ENCODE measurements at places on chromosomes 2 and 18.

DNA sequence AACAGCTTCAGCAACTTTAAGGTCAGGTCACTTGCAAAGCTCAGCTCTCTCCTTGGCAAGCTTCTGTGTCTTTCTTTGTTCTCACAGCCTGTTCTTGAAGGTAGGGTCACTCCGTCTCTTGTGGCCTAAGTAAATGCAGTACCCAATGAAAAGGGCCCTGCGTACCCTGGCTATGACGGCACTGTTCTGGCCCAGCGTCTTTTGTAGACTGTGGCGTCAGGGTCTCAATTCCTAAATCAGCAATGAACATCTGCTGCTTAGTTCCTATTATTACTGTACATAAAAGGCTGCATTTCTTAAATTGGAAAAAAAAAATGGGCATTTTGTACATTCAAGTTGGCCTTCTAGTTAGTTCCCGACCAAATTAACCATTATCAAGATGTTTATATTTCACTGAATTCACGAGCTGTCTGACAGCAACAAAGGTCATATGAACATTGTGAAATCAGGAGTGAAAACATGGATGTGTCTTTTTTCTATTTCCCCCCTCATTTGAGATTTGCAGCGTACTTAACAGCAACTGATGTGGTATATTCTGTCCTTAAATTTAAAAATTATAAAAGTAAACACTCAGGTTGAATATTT is 17.0 kb upstream of the MTCL1 start:
- DNase-seq = no peak

- no peak for DNase-seq
Observed at GRCh38 chr2:191719261-191719660, 41.3 kb downstream of the NABP1 start.

DNA sequence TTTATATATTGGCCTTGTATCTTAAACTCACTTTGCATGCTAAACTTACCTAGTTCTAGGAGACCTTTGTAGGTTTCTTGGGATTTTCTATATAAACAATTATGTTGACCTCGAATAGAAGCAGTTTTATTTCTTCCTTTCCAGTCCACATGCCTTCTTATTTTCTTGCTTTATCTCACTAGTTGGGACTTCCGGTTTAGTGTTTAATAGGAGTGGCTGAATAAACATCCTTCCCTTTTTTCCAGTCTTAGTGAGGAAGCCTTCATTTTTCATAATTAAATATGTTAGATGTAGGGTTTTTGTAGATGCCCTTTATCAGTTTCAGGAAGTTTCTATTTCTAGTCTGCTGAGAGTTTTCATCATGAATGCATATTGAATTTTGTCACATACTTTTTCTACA is 347.3 kb upstream of the HNRNPA3 start:
- no peak for DNase-seq

- DNase-seq = no peak
Observed at GRCh38 chr2:768451-768850, 91.2 kb upstream of the TMEM18 start.

- DNase-seq = no peak
Observed at GRCh38 chr2:223041527-223042109, 10.4 kb upstream of the KCNE4 start.
